ENCODE measurements at places on chromosomes 4 and X. TPM values are rescaled to one million over a fixed set of nuclear protein-coding genes. Genes with fewer than 3 reads are reported as not detected.

- DNase-seq: no peak
Measured at GRCh38 chrX:119659522-119659921, 33.4 kb downstream of the SEPTIN6 start.

GRCh38 chr4:114603497-114603896, 4.9 kb downstream of the UGT8 start:
- no peak for DNase-seq

Gene CABS1
- total RNA-seq: not detected

Gene SLC10A4
- total RNA-seq: not detected

GRCh38 chr4:54065282-54066087, 1.1 kb upstream of the CHIC2 start:
- DNase-seq: no peak

- DNase-seq: no peak
Measured at GRCh38 chrX:46367491-46367890, 177.7 kb downstream of the ZNF674 start.

- no peak for DNase-seq
Measured at GRCh38 chrX:13985697-13986435, 43.8 kb downstream of the GEMIN8 start.

DNA sequence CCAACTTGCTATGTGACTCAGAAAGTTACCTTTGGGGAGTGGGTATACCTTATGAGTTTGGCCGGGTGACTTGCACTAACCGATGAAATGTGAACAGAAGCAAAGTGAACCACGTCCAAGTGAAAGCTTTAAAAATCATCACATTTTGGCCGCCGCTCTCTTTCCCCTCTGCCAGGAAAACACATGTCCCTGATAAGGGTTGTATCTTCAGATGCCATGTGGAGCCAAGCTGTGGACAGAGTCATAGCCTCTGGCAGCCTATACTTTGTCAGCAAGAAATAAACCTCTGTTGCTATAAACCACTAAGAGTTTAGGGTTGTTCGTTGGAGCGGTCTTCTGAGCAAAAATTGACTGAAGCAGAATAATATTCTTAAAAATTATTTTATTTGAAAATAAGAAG, 92.3 kb downstream of the PRDM5 start:
- no peak for DNase-seq

GRCh38 chr4:176359590-176359989, 39.8 kb downstream of the SPCS3 start:
- no peak for DNase-seq

Gene BGN
- total RNA-seq: 5.9 TPM

Gene CT83
- total RNA-seq: not detected

DNA sequence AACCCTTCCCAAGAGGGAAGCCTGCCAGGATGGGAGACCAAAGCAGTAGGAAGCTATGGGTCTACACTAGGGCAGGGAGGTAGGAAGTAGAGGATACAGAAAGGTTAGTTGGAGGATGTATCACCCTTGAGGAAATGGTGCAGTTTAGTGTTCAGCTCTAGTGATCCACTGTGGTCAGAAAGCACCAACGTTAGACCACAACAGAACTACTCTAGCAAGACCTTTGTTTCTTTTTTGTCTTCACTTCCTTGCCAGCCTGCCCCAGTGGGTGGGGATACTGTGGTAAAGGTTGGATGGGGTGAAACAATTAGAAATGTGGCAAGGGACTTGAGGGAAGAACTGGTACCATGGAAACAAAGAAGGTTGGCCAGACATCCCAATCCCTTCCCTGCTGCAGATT, 83.3 kb downstream of the DDIT4L start:
- DNase-seq: no peak

DNA sequence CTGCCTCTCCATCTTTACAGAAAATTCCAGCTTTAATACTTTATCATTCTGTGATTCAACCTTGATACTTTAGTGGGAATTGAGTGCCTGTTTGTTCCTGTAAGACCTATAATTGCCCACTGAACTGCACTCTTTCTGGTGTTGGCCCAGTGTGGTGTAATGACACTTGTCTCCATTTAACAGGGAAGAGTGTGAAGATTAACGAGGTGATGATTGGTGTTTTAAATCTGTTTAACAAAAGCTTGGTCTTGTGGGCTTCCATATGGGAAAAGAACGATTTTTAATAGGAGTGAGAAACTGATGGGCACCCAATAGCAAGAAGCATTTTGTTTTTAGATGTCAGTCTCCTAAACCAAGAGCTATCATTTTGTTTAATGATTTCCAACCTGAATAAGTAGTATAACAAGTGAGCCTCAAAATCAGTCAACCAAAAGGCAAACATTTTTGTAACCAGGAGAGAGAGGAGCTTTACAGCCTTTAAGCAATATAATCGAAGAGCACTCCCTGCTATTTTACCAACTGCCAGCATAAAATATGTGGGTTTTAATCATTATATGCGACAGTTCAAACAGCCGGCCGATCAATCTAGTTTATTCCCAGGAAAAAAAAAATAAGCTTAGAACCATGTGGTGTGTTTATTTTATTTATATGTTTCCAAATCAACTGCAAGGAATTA, 50.2 kb downstream of the SUPT20HL1 start:
- no peak for DNase-seq

DNA sequence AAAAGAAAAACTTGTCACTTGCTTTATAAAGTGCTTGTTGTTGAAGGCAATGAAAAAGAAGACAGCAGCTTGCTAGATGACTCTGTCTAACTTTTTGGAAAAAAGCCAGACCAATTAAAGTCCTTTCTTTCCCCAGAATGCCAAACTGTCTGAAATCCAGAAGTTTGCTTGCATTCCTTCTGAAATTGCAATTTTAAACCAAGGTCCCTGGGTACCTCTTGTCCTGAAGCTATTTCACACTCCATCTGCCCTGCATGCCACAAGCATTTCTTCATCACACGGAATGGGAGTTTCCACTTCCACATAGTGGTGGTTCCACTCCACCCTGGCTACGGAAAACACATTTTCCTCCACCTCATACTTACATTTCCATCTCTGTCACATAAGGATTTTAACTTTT, 101.0 kb downstream of the PAPSS1 start:
- DNase-seq: peak; percentile 4

- DNase-seq: no peak
Measured at GRCh38 chr4:3406431-3406830, 35.3 kb upstream of the HGFAC start.

DNA sequence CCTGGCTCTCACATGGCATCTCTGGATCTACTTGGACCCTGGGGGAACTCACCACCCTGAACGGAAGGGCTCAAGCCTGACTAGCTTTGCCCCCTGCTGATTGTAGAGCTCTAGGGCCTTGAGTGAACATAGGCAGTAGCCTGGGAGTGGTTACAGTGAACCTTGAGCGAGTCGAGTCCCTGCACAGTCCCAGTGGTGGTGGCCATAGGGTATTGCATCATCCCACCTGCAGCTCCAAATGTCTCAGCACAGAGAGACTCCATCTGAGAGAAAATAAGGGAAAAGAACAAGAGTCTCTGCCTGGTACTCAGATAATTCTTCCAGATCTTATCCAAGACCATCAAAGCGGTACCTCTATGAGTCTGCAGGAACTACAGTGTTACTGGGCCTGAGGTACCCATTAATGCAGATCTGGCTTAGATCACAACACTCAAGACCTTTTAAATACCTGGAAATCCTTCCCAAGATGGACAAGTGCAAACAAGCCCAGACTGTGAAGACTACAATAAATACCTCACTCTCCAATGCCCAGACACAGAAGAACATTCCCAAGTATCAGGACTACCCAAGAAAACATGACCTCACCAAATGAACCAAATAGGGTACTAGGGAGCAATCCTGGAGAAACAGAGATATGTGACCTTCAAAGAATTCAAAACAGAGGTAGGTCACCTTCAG, 167.5 kb upstream of the TET2 start:
- DNase-seq: no peak

GRCh38 chr4:37400241-37400881, 155.8 kb downstream of the NWD2 start:
- DNase-seq: no peak

Gene MAGEB1
- total RNA-seq: not detected

GRCh38 chr4:102675141-102675540, 85.6 kb downstream of the MANBA start:
- DNase-seq: no peak

DNA sequence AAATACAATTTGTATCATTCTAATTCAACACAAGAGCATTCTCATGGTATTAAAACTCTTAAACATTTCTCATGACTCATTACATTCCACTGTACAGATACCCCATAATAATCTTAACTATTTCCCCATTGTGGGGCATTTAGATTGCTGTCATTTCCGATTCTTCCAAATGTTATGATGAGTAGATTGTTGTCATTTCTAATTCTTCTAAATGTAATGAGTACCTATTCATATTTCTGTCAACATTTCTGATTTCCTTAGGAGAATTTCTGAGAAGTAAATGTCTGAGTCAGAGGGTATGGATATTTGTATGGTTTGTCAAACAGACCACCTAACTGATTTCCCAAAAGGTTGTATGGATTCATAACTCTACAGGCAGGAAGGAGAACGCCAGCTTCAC, 8.3 kb downstream of the S100G start:
- DNase-seq: peak; percentile 51

- no peak for DNase-seq
Measured at GRCh38 chr4:13088726-13089658, 395.1 kb downstream of the RAB28 start.

DNA sequence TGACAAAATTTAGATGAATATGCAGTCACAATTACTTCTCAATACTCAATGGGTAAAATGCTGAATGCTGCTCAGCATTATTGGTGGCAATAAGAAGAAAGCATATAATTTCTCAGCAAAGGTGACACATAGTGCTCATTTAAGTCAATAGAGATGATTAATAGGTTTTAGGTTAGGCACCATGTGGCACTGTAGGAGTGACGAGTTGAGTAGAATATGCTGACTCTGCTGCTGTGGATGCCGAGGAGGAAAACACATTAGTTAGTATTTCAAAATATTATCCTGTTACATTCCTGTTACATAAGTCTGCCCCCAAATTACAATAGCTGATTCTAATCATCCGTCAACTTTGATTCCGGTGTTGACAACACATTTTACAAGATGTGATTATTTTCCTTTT, 13.7 kb upstream of the CXCL5 start:
- no peak for DNase-seq

Gene OTUD6A
- not detected for total RNA-seq

DNA sequence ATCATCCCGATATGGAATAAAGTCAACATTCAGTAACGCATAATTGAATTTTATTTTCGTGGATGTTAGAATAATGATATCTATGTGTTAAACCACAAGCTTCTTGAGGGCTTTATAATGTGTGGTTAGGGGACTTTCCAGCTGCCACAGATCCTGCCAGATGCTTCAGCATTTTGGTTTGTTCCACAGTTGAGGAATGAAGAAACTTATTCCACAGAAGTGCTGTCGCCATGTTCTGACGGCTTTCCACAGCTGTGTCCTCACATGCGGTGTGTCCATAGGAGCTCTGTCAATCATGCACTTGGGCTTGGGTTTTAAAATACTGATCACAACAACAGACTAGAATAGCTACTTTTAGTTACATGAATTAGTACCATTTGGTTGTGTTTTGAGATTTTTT, 411.9 kb downstream of the TRIML1 start:
- DNase-seq: no peak

Gene LRRC66
- 0.10 TPM for total RNA-seq
